ENCODE measurements at places on chromosomes 4 and X.

DNA sequence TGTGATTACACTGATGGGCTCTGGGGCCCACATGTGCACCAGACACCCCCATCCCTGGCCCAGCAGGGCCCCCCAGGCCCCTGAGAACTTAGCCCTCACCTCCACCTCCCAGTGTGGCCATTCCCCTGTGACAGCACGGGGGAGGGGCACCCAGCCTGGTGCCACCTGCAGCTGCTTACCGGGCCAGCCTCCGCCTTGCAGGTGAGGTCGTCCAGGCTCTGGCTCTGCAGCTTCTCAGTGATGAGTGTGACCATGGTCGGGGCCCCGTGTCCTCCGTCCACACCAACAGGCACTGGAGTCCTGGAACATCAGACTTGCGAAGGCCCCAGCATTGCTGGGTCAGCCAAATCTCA, 15.6 kb downstream of the FAM53A start:
- no peak for DNase-seq

DNA sequence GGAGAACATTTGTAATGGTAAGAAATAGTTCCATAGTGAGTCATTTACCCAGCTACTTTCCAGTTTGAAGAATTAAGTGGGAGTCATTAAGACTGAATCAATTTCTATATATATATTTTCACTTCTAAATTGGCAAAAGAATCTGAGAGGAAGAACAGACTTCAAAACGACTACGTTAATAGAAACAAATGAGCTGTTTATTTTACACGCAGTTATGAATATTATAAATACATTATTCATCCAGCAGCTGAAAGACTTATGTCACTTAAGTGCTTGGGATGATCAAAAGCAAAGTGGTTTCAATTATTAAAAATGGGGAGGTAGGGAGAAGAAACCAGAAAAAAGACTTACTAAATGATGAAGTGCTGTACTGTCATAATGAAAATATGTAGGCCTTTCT, 260.5 kb upstream of the DDX53 start:
- DNase-seq, result no peak

GRCh38 chr4:43776371-43776770, 672.2 kb downstream of the KCTD8 start:
- DNase-seq, result no peak

DNA sequence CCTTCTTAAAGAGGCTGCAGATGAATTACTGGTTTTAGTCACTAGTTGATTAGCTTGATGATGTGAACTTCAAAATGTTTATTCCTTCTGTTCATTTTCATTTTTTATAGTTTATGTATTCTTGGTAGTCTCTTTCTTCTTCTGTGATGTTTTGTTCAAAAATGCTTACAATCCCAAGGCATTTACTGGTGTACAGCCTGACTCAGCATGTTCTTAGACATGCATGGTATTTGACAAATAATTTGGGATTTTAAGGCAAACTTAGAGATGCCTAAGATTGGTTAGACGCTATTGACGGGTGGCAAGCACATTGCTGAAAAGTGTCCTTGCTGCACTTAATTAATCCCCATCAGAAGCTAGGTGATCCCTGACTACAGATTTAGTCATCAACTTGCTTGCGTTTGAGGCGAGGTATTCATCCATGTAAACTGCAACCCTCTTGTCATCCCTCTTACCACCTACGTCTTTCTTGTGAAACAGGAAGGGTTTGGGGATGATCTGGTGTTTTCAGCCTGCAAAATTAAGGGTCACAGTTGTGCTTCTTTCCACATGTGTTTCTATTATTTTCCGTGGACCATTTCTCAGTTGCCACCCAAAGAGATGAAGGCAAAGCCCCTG, 331.8 kb downstream of the DKK2 start:
- no peak for DNase-seq

- DNase-seq, result no peak
Measured at GRCh38 chr4:157840648-157841047, 332.2 kb downstream of the GASK1B start.

DNA sequence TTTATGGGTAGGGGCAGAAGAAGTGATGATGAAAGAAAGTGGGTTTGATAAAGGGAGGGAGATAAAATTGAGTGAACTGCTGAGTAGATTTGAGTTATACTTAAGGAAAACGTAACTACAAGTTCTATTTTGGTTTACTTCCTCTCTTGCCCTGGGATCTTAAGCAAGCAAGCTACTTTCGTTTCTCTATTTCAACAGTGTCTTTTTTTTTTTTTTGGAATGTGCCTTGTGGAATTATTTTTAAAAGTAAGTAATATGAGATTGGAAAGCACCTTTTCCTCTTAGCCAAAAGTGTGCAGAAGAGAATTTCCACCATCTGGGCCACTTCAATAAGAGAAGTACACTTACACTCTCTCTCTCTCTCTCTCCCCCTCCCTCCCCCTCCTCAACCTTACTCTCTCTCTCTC, 16.0 kb upstream of the C4orf36 start:
- DNase-seq, result no peak

DNA sequence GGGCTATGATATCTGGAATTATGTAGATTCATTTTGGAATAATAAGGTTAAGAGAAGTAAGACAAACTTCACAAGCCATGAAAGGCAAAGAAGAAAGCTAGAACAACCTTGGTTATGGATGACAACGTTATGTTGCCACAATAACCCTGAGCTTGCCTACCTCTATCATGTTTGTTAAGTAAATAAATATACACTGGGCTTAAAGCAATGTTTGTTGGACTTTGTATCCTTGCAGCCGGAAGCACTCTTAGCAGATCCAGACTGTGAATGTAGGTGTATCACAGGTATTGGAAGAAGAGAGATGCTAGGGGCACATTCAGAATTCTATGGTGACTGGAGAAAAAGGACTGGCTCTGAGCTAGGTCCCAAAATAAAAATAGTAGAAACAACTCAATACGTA, 214.4 kb downstream of the HS3ST1 start:
- no peak for DNase-seq
